ENCODE measurements at places on chromosomes 2 and 18. TPM values are rescaled to one million over a fixed set of nuclear protein-coding genes. Genes with fewer than 3 reads are reported as not detected.

GRCh38 chr2:201985728-201986462 lies 47.8 kb upstream of the FZD7 start:
- no peaks in the 10 kb centered on the region for H3K4me1 ChIP-seq
- H3K4me3 ChIP-seq = no peak overlapping the region
- no peak overlapping the region for H3K27ac ChIP-seq
- H3K36me3 ChIP-seq = no peaks in the 10 kb centered on the region

DNA sequence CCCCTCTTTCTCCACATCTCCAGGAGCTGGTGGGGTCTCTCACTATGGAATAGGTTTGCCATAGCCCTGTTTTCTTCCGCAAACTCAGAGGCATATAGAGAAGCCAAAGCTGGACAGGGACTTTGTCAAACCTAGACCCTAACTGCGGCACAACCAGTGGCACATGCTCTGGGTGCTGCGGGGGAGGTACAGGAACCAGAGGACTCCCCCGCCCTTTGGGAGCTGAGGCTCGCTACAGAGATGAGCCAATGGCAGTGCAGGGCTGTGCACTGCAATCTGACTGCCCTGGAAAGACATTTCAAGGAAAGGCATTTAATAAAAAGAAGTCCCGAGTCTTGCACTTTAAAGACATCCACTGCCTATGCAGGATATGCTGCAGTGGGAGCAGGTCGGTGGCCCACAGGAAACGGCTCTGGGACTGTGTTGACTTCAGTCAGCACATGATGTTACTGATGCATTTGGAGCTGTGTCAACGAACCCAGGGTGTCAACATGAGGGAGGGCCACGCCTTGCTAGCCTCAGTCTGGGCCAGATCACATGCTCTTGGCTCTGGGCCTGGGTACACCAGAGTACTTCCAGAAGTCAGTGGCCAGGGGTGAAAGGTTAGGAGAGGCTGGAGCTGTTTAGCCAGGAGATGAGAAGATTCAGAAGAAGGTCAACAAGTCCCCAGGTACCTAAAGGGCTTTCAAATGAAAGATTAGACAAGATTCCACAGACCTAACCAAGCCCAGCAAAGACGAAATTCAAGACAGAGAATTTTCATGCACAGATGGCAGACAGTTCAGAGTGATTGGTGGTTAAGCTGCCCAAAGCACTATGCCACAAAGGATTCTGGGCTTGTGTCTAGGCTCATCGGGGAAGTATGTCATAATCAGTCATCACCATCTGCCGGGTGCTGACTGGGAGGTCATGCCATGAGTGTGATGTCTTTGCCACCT lies 8.2 kb downstream of the SLC35F6 start:
- H3K27me3 ChIP-seq = no peaks in the 10 kb centered on the region
- peak overlapping the region; percentile 94 for H3K27ac ChIP-seq
- peak; percentile 44 for DNase-seq
- peak overlapping the region; percentile 52 for H3K4me3 ChIP-seq
- H3K36me3 ChIP-seq = peaks cover 9% of the 10 kb centered on the region
- peaks cover 35% of the 10 kb centered on the region for H3K4me1 ChIP-seq

GRCh38 chr2:11988691-11989353 lies 242.4 kb downstream of the LPIN1 start:
- H3K4me1 ChIP-seq = no peaks in the 10 kb centered on the region
- H3K36me3 ChIP-seq = no peaks in the 10 kb centered on the region
- peaks cover 20% of the 10 kb centered on the region for H3K27me3 ChIP-seq
- no peak overlapping the region for H3K27ac ChIP-seq

- H3K4me3 ChIP-seq = no peak overlapping the region
- H3K4me1 ChIP-seq = peaks cover 44% of the 10 kb centered on the region
- peak; percentile 31 for DNase-seq
- peak overlapping the region; percentile 79 for H3K27ac ChIP-seq
- no peaks in the 10 kb centered on the region for H3K36me3 ChIP-seq
- H3K27me3 ChIP-seq = no peaks in the 10 kb centered on the region
These were observed 109.0 kb upstream of the BZW1 start for GRCh38 chr2:200702646-200703118.

DNA sequence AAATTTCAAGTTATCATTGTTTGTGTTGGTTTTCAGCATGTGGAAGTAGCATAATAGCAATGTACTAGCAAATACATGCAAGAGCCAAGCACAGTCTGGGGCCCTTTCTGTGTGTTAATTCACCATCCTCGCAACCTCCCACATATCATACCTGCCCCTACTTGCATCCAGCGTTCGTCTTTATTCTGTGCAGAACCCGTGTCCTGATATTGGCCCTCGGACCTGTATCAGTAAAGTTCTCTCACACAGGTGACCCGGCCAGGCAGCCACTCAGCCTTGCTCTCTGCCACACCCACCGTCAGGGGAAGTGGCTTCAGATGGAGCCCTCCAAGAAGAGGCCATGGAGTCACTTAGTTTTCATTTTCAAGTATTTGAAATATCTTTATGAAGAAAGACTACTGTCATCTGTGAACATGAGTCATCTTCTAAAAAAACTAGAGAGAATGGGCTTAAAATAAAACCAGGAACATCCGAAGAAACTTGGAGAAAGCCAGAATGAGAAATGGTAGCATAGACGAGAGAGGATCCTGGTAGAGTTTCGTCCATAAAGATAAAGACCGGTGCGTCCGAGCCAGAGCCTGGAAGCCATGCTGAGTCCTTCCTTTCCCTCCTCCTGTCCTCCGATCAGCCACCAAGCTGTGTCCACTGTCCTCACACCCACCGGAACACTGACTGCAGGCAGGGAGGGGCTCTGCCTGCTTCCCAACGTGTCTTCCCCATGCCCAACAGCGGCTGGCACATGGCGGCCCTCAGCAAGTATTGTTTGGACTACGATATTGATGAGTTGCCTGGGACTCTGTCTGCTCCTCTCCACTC lies 57.3 kb upstream of the RPL31 start:
- H3K4me3 ChIP-seq = no peak overlapping the region
- H3K27me3 ChIP-seq = peaks cover 2% of the 10 kb centered on the region
- DNase-seq = no peak
- H3K27ac ChIP-seq = no peak overlapping the region
- H3K4me1 ChIP-seq = peaks cover 12% of the 10 kb centered on the region
- no peaks in the 10 kb centered on the region for H3K36me3 ChIP-seq

MARCO gene
- total RNA-seq = not detected

GPR55 gene
- 0.29 TPM for total RNA-seq

DNA sequence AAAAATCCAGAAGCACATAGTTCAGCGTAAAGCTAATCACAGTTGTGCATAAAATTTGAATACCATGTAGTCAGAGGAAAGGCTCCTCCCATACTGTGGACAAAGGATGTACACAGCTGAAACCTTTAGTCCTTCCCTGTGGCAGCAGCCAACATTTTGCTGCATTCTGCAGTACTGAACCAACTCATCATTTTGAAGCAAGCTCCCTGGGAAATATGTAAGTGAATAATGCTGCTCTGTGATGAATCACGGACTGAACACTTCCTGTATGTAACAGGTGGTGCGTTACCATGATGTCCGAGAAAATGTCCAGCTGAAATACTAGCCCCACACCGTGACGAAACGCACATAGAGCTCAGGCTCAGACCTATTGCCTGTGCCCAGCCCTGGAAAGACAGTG lies 421.1 kb upstream of the RAB12 start:
- H3K27ac ChIP-seq = no peak overlapping the region
- H3K4me1 ChIP-seq = no peaks in the 10 kb centered on the region
- no peak for DNase-seq
- no peaks in the 10 kb centered on the region for H3K36me3 ChIP-seq
- H3K27me3 ChIP-seq = no peaks in the 10 kb centered on the region

- peak; percentile 1 for DNase-seq
- H3K4me3 ChIP-seq = no peak overlapping the region
- H3K36me3 ChIP-seq = peaks cover 1% of the 10 kb centered on the region
- peaks cover 23% of the 10 kb centered on the region for H3K4me1 ChIP-seq
These were observed 23.0 kb downstream of the EPHA4 start for GRCh38 chr2:221549143-221549542.

- no peak for DNase-seq
- no peak overlapping the region for H3K27ac ChIP-seq
- no peak overlapping the region for H3K4me3 ChIP-seq
These were observed 211.6 kb upstream of the TNP1 start for GRCh38 chr2:217071416-217071815.

DNA sequence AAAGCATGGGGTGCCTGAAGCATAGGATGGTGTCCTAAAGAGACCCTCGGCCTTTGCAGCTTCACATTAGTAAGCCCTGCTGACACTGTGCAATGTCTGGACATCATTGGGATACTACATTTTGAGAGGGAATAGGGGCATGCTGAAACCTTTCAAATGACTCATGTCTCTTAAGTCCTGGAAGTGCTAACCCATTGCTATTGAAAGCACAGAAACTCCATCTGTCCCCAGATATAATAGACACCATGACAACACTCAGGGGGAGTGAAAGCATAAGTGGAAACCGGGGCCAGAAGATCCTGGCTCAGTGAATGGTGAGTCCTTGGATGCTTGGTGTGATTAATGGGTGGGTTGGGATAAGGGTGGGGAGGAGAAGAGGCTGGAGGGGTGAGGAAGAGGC lies 595.5 kb upstream of the ID2 start:
- no peak overlapping the region for H3K4me3 ChIP-seq
- no peak for DNase-seq
- no peaks in the 10 kb centered on the region for H3K4me1 ChIP-seq
- H3K36me3 ChIP-seq = peaks cover 6% of the 10 kb centered on the region

RAD51AP2 gene
- not detected for total RNA-seq

DNA sequence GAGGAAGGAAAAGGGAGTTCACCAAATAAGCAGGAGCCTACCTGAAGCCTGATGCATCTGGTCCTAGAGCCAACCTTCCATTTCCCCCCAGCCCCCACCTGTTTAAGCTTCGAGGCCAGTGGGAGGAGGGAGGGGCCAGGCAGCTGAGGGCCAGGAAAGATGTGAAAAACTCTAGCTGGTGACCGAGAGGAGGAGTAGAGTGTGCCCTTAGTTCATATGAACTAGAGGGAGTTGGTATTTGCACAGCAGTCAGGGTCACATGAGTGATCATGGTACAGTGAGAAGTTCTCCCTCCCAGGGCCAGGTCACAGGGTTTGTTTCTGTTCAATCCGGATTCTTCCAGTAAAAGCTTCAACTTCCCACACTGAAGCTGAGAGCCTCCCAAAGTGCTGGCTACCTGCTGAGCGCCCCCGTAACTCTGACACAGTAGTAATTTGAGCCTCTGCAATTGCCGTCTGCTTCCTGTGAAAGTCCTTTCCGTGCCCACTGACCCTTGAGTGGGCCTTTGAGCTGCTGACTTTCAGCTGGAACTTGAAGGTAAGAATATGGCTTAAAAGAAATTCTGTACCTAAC lies at the start of gene SULT1C2:
SULT1C2 (plus strand) TSS at position 362 of the 573 bp plus-strand sequence. CDS start 4,773 bp downstream, outside the sequence.
- H3K27ac ChIP-seq = no peak within 1 kb of the TSS
- no peak for DNase-seq
- H3K36me3 ChIP-seq = no peaks in the 10 kb centered on the region
- peaks cover 4% of the 10 kb centered on the region for H3K27me3 ChIP-seq
- no peaks in the 10 kb centered on the region for H3K4me1 ChIP-seq

All from activated T-helper 1 cell treated with anti-CD3 and anti-CD28 coated beads, Interleukin-12 subunit alpha, Interleukin-12 subunit beta, Interleukin-2, Interleukin-4 antibody, amounts not matched to agents 30 ng/mL and 10 ng/mL and 1 ng/mL, durations not matched to agents 14 hours and 24 hours and 36 hours (primary cell).